ENCODE measurements at places on chromosomes 2 and 18.

- DNase-seq, result no peak
These were observed 5.9 kb upstream of the DLX1 start for GRCh38 chr2:172079416-172079815.

GRCh38 chr18:29712785-29713184, 1329.8 kb downstream of the DSC3 start:
- no peak for DNase-seq

- DNase-seq, result no peak
These were observed 21.3 kb downstream of the HNRNPLL start for GRCh38 chr2:38581193-38582147.

GRCh38 chr2:127585270-127585807, 49.9 kb downstream of the MYO7B start:
- no peak for DNase-seq

DNA sequence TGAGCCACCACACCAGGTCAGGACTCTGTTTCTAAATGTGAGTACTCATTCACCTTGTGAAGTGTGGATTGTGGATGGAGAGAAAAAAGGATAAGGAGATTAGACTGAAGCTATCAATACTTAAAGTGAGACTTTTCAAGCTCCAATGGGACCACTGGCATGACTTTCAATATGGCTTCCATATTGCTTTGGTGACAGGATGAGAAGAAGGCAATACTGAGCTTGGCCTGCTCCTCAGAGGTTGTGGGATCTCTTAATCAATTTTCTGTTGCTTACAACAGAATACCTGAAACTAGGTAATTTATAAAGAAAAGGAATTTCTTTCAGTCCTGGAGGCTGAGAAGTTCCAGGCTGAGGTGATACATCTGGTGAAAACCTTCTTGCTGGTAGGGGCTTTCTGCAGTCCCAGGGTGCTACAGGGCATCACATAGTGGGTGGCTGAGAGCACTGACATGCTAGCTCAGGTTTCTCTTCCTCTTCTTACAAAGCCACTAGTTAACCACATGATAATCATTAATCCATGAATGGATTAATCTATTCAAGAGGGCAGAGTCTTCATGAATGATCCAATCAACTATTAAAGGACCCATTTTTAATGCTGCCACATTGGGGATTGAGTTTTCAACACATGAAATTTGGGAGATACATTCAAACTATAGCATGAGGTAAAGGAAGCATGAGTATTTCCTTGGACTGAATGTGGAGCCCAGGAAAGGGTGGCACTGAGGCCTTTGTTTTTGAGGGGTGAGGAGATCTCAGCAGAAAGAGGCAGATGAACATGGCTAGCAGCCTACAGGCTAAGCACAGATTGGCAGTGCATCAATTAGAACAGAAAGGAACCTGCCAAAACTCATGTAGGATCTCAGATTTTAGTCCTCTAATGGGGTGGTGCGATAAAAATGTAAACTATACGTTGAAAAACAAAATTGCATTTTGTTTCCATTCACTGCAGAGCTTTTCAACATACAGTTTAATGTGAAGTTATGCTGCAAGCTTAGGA, 274.5 kb downstream of the PIK3C3 start:
- no peak for DNase-seq

DNA sequence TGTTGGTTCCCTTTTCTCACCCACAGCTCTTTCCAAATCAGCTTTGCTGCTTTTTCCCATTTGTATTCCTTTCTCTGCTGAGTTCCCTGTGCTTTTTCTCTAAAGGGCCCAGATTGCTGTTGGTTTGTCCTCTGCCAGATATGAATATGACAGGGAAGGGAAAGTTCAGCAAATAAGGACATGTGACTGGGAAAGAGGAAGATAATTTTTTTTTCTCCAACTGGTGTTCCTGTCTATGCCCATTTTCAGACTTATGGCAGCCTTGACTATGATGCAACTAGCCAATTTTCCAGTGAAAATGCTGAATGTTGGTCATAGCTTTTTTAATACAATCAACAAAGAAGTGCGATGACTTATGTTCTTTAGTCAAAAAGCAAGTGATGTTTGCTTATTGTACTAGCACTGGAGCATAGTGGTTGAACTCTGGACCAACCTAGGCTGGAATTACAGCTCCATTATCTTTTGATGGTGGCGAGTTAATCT, 7.7 kb downstream of the MDH1 start:
- DNase-seq, result no peak

DNA sequence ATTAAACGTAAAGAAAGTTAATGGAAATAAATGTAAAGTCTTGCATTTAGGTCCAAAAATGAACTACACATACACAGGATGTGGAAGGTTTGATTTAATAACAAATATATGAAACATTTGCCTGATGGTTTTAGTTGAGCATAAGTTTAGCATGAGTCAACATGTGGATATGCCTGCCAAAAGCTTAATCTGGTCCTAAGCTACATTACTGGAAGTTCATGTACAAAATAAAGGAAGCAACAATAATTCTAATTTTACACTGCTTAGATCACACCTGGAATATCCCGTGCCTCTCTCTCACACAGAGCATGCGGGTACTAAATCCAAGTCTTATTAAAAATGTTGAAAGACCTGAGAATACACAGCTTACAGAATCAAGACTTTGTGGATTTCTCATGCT, 276.5 kb upstream of the NRP2 start:
- DNase-seq, result no peak

- DNase-seq, result no peak
These were observed 97.4 kb upstream of the NEUROD1 start for GRCh38 chr2:181777734-181778133.

DNA sequence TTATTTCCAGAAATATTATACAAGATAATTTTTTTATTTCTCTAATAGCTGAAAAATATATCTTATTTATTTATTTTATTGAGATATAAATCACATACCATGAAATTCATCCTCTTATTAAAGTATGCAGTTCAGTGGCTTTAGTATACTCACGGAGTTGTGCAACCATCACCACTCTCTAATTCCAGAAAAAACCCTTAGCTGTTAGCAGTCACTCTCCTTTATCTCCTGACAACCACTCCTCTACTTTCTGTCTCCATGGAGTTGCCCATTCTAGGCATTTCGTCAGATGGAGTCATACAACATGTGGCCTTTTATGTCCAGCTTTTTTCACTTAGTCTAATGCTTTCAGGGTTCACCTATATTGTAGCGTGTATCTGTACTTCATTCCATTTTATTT, 66.5 kb downstream of the TCF7L1 start:
- DNase-seq, result no peak

DNA sequence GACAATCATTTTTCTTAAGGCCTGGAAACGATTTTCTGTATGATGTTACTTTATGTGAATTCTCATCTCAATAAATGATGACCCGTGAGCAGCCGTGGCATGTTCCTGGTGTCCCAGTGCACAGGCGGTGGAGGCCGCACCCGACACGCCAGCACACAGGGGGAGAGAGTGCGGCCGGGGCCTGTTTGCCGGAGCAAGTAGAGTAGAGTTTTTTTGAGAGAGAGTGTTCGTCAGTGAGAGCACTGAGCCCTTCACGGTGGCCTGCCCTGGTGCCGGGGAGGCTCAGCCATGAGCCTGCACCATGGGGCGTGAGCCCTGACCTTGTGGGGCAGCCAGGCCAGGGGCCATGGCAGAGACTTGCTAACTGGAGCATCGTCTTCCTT, 202.4 kb upstream of the RAB12 start:
- no peak for DNase-seq

- DNase-seq, result no peak
These were observed 107.9 kb downstream of the RNF144A start for GRCh38 chr2:7025082-7025481.

DNA sequence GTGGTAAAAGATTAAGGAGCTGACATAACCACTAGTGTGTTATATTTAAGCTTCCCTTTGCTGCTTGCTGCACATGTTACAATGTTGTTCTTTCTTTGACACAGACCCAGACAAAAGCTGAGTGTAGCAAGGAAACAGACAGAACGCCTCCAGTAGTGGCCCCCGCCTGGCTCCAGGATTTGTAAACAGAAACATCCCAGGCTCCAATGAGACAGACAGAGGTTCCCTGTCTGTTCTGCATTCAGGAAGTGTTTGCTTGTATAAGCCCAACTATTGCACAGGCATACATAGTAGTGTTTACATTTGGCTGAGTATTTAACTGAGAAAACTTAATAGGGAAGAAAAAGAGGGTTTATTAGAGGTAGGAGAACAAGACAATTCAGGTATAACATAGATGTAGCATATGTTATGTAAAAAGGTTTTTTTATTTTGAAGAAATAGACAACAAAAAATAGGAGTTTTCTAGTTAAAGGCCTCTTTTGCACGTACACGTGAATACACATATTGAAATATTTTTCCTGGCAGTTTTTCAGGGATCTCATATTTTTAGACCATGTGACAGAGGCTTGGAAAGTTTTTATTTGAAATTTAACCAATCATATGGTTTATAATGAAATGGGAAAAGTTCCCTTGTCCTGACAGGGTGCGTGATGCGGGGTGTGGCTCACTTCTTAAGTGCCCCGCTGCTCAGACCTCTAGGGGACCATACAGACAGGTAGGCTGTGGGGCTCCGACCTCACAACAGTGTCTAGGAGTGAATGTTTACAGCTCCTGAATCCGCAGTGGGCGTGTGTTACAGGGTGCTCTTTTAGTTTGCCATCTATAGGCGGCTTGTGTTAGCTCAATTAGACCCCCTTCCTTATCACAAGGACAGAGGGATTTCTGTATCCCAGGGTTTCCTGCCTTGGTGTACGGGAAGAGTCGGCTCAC, 118.4 kb downstream of the BMPR2 start:
- no peak for DNase-seq

GRCh38 chr2:216057688-216058193, 23.9 kb downstream of the PECR start:
- no peak for DNase-seq

DNA sequence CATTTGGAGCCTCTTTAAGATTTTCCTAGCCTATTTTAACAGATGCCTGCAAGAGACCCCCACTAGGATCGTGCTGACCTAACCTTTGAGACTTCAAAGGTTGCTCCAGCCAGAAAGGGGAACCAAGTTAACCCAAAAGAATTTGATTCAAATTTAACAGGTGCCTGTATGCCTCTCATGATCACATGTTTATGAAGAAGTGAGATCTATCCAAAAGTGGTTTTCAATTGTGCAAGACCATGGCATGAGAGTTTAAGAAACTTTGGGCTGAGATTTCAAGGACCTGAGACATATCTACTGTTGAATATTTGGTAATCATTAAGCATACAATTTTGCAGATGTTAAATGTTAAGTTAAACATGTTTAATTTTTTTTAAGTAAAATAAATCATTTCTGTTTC, 1.3 kb upstream of the RSAD2 start:
- DNase-seq, result no peak

GRCh38 chr18:8828300-8828699, 122.9 kb downstream of the MTCL1 start:
- no peak for DNase-seq

DNA sequence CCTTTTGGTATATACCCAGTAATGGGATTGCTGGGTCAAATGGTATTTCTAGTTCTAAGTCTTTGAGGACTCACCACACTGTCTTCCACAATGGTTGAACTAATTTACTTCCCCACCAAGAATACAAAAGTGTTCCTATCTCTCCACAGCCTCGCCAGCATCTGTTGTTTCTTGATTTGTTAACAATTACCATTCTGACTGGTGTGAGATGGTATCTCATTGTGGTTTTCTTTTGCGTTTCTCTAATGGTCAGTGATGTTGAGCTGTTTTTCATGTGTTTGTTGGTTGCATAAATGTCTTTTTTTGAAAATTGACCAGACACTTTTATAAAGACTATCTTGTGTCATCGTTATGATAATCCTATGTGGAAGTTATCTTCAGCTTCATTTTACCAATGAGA, 16.0 kb upstream of the ATP8B1 start:
- no peak for DNase-seq

DNA sequence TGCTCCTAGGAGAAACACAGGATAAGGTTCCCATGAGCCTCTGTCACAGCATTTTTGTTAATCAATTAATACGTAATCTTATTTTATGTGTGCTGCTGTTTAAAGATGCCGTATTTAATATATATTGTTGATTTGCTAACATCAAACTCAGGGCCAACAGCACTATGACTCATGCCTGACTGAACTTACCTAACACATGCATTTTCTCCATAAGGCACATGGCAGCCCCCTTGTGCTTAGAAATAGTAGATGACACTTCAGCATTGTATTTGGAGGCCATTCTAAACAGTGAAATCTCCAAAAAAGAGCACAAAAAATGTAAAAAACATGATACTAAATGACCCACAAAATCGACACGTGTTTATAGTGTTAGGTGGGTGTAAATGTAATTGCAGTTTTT, 314.8 kb downstream of the MYCN start:
- no peak for DNase-seq

GRCh38 chr2:76391678-76392077, 681.0 kb upstream of the GCFC2 start:
- no peak for DNase-seq

DNA sequence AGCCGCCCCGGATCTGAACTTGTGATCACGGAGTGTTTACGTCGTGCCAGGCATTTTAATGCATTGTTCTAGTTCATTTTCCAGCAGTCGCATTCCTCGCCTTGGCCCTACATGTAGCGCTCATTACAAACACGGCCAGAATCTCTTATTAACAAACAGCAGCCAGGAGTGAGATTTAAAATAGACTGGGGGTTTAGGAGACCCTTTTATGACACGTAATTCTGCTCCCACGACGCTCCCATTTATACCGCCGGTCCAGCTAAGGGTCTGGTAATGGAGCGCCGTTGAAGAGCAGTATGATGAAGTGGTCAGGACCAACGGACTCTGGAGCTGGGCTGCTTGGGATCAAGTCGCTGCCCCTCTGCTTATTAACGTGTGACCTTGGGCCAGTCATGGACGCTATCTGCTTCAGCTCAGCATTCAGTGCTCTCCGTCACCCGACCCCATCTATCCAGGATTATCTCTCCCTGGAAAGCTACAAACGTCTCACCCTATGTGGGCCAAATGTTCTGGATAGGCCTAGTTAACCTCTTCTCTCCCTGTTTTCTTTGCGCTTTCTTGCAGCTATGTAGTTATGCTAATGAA, 745 bp downstream of the MSH2 start:
- no peak for DNase-seq

DNA sequence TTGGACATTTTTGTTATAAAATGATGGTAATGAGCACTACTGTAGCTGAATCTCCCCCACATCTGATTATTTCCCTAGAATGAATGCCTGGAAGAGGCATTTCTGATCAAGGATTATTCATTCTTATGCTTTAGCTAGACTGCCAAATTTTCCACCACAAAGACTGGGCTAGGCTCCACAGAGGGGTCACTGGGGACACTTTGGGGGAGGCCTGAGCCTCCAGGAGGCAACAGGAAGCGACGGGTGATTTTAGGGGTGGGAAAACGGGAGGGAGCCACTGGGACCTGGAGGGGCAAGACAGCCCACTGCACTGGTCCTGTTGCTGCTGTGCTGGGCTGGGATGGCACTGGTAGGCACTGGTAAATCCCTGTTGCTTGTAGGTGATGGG, 2.4 kb upstream of the ASB1 start:
- no peak for DNase-seq

DNA sequence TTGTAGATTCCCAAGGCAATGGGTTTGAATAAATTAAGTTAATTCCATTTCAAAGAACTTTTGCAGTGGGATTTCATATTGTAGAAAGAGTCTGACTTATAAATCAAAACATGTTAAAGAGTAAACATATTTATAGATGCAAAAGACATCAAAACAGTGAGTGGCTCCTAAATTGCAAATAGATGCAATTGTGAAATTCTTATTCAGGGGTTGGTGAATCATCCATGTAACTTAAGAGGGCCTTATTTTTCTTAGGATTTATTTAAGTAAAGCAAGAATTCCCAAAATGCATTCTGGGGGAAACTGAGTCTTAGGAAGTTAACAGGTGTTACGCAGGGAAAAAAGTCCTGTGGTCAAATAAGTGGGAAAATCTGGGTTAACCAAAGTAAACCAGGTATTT, 11.3 kb downstream of the TANC1 start:
- DNase-seq, result no peak

- DNase-seq, result no peak
These were observed 71.3 kb downstream of the FASTKD2 start for GRCh38 chr2:206836722-206837121.

Data from stimulated activated CD4-positive, alpha-beta T cell treated with anti-CD3 and anti-CD28 coated beads, TNF-alpha, amount 100 ng/mL, for 4 hours (primary cell).